NCI-H2029 (cell line): ENCODE measurements at places on chromosomes 3 and 15.

GRCh38 chr3:179336345-179336929, 11.1 kb upstream of the MFN1 start:
- no peak for DNase-seq

GRCh38 chr15:57503051-57503702, 88.5 kb upstream of the MYZAP start:
- no peak for DNase-seq

DNA sequence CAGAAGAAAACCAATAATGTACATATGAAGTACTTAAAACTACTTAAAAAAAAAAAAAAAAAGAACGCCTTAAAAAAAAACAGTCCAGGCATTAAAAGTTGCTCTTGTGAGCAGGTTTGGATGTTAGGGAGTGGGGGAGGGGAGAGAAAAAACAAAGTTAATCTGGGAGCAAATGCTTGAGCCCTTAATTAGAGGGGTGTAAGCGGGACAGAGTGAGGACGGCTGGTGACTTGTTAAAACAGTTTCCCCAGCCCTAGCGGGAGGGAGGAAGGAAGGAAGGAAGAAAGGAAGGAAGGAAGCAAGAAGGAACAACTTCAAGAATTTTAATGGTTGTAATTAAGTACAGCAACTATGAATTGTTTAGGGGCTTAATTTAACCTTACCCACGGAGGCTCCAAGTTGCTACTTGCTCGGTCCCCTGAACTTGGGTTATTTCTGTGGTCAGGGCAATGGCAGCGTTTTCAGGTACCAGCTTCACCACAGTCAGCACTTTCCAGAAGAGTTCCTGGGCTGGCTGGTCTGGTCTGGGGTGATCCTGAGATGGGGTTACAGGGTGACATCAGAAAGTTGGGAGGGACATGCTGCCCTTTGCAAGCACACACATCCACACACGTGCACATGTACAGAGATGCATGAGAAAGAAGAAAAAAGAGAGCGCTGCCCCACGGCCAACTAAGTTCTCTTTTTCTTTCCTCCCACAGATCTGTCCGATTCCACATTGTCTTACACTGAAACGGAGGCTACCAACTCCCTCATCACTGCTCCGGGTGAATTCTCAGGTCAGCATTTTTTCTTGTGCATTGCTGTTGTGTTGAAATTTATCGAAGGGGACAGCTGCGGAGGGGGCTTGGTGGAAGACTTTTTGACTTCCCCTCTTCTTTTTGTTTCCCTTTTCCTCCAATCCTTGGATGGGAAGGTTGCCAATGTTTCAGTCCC, 14.0 kb downstream of the SMAD6 start:
- DNase-seq = no peak

DNA sequence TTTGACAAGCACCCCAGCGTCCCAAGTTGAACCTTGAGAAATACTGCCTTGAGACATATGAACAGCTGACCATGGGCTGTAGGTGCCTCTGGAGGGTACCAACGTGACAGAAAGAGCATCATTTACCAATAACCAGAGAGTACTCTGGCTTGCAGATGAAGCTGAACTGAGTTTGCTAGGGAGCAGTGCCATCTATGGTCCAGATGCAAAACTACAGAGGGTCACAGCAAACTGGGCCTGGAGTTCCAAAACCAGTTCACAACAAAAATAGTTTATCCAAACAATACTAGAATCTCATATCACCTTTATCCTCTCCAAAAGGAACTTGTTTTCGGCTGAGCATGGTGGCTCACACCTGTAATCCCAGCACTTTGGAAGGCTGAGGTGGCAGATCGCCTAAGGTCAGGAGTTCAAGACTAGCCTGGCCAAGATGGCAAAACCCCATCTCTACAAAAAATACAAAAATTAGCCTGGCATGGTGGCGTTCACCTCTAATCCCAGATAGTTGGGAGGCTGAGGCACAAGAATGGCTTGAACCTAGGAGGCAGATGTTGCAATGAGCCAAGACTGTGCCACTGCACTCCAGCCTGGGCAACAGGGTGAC, 69.3 kb downstream of the CHAC1 start:
- no peak for DNase-seq

DNA sequence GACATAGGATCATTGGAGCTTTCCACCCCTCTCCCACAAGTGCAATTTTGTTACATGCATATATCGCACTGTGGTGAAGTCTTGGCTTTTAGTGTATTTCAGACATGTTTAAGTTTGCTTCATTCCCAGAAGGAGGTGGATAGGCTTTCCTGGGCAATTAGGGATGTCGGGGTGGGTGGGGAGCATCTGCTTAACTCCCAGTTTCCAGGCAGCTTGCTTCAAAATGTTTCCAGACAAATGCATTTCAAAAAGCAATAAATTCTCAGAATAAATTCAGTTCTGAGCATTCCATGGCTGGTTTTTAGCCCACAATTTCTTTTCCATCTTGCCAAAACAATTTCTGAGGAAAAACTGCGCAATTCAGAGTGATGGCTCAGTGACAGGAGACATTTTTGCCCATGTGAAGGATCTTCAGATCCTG, 227.7 kb upstream of the ZPLD1 start:
- no peak for DNase-seq

DNA sequence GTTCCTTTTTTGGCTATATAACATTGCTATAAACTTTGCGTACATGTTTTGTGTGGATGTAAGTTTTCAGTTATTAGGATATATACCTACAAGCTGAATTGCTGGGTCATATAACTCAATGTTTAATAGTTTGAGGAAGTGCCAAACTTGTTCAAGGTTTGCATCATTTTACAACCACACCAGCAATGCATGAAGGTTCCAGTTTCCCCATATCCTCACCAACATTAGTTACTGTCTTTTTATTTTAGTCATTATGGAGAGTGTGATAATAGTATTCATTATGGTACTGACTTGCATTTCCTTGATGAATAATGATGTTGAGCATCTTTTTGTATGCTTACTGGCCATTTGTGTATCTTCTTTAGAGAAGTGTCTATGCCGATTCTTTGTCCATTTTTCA, 112.3 kb downstream of the NR1I2 start:
- DNase-seq = no peak
